ENCODE measurements at places on chromosomes 16 and 17.

GRCh38 chr17:40122999-40123810 is 1.4 kb downstream of the MSL1 start:
- DNase-seq, result peak; percentile 56

- no peak for DNase-seq
These were observed 166.0 kb upstream of the ZFHX3 start for GRCh38 chr16:73213732-73214455.

- DNase-seq, result no peak
These were observed 11.7 kb upstream of the CPPED1 start for GRCh38 chr16:12815361-12815760.

DNA sequence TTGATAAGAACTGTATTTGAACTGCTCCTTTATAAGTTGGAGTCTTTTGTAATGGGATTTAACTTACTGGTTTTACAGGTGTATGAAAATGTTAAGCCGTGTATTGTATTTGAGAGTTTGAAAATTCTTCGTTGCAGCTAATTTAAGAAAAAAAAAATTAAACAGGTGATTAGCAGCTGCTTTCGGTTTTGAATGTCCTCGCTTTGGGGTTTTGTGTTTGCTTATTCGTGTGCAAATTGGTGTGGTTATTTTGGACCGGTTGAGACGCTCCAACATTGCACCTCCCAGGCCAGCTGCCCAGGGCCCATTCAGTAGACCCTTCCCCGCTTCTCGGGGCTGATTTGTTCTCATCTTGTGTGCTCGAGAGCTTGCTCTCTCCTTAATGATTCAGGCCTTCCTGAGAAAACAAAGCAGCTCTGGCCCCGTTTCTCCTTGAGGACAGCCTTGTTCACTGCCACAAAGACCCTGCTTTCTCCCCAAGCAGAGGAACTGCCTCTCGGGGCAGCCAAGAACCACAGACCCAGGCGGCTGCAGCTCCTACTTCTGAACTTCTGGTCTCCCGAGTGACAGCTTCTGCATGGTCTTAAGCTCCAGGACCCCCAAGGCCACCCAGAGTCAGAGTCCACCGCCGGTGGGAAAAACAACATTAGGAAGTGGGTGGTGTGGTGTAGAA is 100.5 kb downstream of the MSI2 start:
- no peak for DNase-seq

DNA sequence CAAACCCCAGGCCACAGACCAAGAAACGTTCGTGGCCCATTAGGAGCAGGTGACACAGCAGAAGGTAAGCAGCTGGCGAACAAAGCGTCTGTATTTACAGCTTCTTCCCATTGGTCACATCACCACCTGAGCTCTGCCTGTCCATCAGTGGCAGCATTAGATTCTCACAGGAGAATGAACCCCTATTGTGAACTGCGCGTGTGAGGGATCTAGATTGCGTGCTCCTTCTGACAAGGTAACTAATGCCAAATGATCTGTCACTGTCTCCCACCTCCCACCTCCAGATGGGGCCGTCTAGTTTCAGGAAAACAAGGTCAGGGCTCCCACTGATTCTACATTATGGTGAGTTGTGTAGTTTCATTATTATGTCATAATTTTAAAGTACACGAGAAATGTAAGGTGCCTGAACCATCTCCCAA is 186.3 kb downstream of the CPPED1 start:
- DNase-seq, result peak; percentile 53

GRCh38 chr17:66790501-66791061 is 44.3 kb upstream of the CACNG5 start:
- no peak for DNase-seq

GRCh38 chr17:14103836-14104235 is 34.5 kb downstream of the COX10 start:
- DNase-seq, result no peak

GRCh38 chr17:34361478-34362061 is 1.5 kb downstream of the CCL1 start:
- DNase-seq, result peak; percentile 77

Measured in stimulated activated CD4-positive, alpha-beta T cell treated with anti-CD3 and anti-CD28 coated beads, TNF-alpha, amount 100 ng/mL, for 24 hours (primary cell).